Stimulated activated CD4-positive, alpha-beta T cell treated with anti-CD3 and anti-CD28 coated beads, Interleukin-1b, Interleukin-23, amount 100 ng/mL, for 48 hours (primary cell): ENCODE measurements at places on chromosomes 5 and 9.

GRCh38 chr5:57692582-57693487 lies 210.2 kb upstream of the ACTBL2 start:
- peak; percentile 31 for DNase-seq

- DNase-seq, result no peak
Observed at GRCh38 chr9:107358986-107359385, 75.9 kb downstream of the RAD23B start.

DNA sequence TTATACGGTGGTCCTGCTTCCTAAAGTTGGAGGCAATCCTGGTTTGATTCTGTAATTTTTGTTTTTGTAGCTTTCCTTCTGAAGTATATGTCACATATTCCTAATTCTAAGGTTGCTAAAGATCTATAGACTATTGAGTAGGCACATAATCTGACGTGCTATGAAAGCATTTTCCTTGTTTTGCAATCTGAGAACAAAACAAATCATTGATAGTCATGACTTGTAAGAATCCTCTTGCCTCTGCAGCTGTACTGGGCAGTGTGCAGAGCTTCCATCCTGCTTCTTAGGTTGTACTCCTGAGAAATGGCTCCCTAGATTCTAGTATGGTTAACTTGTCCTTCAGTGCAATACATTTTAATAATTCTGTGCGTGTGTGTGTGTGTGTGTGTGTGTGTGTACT lies 35.4 kb downstream of the SEMA6A start:
- no peak for DNase-seq

- DNase-seq, result no peak
Observed at GRCh38 chr5:127580731-127581130, 63.3 kb downstream of the PRRC1 start.

- no peak for DNase-seq
Observed at GRCh38 chr5:62354028-62354874, 48.2 kb downstream of the KIF2A start.

DNA sequence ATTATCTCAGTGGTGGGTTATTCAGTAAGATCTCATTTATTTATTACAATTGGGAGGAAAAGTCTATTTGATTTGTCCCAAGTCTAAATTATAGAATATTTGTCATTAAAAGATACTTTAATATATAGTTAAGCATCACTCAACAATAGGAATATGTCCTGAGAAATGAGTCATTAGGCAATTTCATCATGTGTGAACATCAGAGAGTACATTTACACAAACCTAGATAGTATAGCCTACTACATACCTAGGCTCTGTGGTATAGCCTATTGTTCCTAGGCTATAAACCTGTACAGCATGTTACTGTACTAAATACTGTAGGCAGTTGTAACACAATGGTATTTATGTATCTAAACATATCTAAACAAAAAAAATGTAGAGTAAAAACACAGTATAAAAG lies 135.0 kb upstream of the RASA1 start:
- no peak for DNase-seq

- no peak for DNase-seq
Observed at GRCh38 chr9:16904655-16905054, 34.2 kb upstream of the BNC2 start.

- no peak for DNase-seq
Observed at GRCh38 chr5:134247428-134248224, 21.8 kb upstream of the PPP2CA start.

- no peak for DNase-seq
Observed at GRCh38 chr9:2292733-2293132, 277.6 kb downstream of the SMARCA2 start.

DNA sequence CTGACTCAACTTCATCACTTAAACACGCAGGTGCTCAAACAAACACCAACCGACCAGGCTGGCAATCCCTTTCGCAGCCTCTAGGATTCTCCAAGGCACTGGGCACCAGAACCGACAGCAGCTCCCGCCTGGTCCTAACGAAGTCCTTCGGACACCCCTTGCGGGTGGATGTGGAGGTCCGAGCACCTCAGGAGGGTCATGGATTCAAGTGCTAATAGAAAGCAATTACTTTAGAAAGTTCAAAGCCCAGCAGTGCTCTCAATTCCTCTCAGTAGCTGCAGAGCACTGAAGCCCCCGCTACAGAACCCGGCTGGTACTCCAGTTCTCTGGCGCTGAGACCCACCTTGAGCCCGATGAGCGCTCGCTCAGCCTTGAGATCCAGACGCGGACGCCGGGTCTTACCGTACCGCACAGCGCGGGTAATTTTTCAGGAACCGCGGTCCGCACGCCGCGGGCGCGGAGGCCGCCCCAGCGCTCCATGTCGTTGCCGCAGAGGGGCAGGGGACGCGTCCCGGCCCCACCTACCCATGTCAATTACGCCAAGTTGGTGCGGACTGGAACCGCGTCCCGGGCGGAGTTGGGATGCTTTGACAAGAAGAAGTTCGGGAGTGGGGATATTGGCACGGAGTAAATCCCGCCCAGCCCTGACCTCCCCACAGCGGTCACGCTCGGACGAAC lies 638 bp downstream of the MARCHF3 start:
- DNase-seq, result peak; percentile 63

DNA sequence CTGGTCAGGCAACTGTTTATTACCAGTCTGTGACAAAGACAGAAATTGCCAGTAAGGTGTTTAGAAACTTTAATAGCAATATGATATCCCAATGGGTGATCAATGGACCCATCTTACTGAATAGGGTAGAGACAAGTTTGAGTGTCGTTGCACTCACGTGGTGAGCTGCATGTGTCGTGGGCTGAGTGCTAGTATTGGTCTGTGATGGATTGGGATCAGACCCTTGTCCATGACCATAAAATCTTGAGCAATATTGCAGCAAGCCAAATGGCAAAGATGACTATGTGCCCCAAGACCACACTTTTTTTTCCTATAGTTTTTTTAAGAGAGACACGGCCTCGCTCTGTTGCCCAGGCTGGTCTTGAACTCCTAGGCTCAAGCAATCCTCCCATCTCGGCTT lies 114.5 kb downstream of the PALM2AKAP2 start:
- peak; percentile 59 for DNase-seq

- DNase-seq, result no peak
Observed at GRCh38 chr5:100566382-100567141, 31.4 kb downstream of the FAM174A start.

GRCh38 chr9:125986966-125987365 lies 239.8 kb downstream of the PBX3 start:
- DNase-seq, result no peak

GRCh38 chr9:16257604-16258003 lies 612.9 kb downstream of the BNC2 start:
- no peak for DNase-seq

DNA sequence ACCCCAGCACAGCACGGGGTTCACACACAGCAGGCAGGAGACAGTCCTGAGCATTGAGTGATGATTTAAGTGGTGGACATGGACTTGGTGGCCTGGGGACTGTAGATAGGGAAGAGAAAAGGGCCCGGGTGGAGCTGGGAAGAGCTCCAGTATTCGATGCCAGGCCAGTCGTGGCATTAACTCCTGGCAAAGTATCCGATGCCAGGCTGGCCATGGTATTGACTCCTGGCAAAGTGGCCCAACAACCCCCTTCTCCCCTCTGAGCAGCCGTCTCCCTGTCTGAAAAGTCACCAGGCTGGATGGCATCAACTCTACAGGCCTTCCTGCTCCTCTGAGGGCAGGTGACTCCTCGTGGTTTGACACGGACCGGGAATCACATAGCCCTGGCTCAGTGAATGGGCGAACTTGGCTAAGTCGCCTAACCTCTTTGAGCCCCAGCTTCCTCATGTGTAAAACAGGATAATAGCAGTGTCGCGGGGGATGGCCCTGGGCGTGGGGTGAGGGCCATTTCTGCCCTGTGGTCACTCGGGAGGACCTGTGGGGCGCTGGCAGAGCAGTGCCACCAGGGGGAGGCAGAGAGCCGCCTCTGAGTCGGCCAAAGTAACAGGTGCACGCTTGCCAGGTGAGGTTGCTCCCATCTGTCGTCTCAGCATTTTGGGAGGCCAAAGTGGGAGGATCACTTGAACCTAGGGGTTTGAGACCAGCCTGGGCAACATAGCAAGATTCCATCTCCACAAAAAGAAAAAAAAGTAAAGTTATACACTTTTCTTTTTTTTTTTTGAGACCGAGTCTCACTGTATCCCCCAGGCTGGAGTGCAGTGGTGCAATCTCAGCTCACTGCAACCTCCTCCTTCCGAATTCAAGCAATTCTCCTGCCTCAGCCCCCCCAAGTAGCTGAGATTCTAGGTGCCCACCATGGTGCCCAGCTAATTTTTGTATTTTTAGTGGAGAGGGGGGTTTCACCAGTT lies 5.7 kb upstream of the SEC16A start:
- peak; percentile 71 for DNase-seq

- DNase-seq, result no peak
Observed at GRCh38 chr9:34709196-34709978, 549 bp downstream of the CCL21 start.

DNA sequence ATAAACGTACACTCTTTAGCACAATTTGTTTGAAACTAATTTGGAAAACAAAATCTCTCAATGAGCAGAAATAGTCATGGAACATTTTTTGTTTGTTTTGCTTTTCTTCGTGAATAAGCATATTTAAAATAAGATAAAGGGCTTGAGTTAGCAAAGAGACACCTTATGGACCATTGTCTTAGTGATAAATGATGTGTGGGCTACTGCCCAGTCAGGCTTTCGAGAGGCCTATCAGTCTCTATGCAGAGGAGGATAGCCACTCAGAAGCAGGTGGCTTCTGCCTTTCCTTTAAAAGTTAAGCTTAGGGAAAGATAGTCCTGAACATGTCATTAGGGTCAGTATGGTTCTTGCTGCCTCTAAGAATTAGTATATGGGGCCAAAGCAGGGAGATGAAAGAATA lies 2.1 kb upstream of the ARL15 start:
- DNase-seq, result no peak
